NCI-H1048 (cell line): ENCODE measurements at places on chromosomes 12 and 14.

GRCh38 chr12:119692997-119693396, 25.1 kb downstream of the PRKAB1 start:
- peak; percentile 6 for DNase-seq

- DNase-seq: no peak
These were observed 55.5 kb upstream of the TTC7B start for GRCh38 chr14:90871605-90872233.

- DNase-seq: peak; percentile 68
These were observed 24.6 kb downstream of the TPCN1 start for GRCh38 chr12:113245695-113246477.

DNA sequence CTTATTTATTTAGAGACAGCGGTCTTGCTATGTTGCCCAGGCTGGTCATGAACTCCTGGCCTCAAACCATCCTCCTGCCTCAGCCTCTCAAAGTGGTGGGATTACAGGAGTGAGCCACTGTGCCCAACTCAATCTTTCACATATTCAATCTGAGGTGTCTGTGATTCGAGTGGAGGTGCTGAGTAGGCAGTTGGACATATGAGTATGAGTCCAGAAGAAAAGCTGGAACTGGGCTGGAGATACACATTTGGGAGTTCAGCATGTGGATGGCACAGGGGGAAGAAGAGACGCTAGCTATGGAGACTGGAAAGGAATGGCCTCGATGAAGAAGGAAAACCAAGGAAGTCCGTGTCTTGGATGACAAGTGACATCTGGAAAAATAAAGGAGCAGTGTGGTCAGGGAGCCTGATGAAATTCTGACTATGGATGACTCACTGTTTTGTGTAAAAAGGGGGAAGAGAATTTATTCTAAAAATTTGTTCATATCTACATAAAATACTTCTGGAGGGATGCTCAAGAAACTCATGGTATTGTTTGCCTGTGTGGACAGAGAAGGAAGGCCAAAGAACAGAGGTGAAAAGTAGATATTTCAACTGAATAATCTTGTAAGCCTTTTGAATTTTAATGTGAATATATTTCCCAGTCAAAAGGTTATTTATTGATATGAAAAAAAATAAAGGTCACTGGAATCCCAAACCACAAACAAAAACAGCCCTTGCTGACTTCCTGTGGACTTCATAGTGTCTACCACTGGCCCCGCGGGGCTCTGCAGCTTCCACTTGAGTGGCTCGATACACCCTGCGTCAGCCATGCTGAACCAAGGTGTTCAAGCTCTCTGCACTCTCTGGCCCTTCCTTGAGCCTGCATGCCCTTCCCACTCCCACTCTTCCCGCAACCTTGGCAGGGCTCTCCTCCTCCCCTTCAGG, 8.9 kb upstream of the LTA4H start:
- no peak for DNase-seq

DNA sequence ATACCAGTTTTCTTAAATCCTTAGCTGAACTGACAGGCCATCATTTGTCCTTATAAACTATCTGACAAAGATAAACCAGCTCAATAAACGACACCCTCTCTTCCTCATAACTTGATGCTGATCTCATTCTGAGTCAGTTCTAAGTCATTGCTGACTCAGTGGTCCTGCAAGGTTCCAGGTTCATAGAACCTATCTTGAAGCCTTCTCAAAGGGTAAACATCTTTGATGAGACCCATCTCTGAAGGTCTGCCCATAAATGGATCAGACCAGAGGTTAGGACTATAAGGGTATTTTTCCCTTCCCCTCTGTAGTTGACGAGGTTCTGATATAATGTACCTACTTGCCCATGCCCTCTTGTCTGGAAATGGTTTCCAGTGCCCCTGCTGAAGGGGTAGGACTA, 11.9 kb downstream of the NAA25 start:
- no peak for DNase-seq

GRCh38 chr12:104467346-104467837, 10.6 kb downstream of the CHST11 start:
- DNase-seq: no peak

GRCh38 chr14:90275820-90276219, 19.5 kb downstream of the PSMC1 start:
- no peak for DNase-seq

- DNase-seq: no peak
These were observed 457.0 kb downstream of the SLC6A15 start for GRCh38 chr12:84455598-84455997.

GRCh38 chr14:86619726-86620125, 1089.8 kb downstream of the FLRT2 start:
- DNase-seq: no peak

DNA sequence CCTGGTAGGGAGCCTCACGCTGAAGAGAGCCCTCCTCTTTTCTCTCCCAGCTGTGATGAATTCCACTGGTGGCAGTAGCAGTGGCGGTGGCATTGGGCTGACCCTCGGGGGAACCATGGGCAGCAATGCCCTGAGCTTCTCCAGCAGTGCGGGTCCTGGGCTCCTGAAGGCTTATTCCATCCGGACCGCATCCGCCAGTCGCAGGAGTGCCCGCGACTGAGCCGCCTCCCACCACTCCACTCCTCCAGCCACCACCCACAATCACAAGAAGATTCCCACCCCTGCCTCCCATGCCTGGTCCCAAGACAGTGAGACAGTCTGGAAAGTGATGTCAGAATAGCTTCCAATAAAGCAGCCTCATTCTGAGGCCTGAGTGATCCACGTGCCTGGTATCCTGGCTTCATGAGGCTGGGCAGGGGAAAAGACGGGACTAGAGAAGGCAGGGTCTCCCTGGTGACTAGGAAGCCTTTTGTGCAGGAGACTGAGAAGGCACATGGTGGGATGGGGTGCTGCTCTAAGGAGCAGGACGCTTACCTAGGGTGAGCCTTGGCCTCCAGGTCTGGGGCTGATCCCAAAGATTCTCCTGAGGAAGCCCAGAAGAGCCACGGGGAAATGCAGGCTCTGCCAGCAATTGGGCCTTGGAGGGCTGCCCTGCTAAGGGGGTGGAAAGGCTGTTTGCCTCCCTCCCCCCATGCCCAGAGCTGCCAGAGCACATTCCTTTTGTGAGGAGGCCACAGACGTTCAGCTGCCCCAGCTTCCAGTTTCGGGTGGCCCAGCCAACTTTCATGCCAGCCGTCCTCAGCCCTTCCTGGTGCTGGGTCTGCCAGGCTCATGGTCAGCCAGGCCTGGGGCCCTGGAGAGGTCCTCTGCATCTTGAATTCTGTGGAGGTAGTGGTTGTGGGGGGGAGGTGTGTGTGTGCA, 15.8 kb downstream of the KRT7 start:
- no peak for DNase-seq

DNA sequence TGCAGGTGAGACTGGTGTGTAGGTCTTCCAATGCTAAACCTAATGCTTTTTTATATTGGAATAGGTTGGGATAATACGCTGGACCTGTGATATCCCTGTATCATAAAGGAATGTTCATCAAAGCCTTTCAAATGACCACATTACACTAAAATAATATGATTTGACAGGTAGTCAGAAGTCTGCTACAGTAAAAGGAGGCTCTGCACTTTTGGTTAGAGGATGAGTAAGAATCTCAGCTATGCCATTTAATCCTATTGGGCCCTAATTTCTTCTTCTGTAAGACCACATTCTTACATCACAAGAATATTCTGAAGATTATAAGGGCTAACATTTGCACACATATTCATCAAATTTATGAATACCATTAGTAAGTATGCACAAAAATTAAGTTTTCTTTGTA, 250.5 kb upstream of the FLRT2 start:
- DNase-seq: no peak

DNA sequence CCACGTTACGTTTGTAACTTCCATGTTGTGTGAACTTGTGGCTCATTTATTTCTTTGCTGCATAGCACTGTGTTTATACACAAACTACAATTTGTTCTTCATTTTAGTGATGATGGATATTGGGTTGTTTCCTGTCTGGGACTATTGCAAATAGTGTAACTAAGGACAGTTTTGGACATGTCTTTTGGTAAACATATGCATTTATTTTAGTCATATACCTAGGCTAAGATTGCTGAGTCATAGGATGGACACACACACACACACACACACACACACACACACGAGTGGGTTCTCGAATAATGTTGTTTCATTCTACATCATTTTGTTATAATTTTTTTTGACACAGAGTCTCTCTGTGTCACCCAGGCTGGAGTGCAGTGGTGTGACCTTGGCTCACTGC, 123.5 kb upstream of the CAND1 start:
- DNase-seq: no peak

DNA sequence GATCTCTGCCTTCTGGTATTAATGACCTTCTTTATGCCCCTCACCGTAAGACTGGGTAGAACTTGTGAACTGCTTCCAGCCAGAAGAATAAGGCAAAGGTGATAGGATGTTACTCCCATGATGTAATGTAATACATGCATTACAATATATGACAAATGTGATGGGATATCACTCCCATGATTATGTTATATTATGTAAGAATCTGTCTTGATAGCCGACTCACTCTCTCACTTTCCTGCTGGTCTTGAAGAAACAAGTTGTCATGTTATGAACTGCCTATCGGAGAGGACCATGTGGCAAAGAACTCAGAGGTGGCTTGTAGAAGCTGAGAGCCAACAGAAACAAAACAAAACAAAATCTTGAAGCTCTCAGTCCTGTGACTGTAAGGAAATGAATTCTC, 30.6 kb upstream of the OSBPL8 start:
- DNase-seq: no peak

GRCh38 chr12:53984901-53985691, at the start of gene HOXC10:
TSS of gene HOXC10 (plus strand) at chr12:53985146. CDS start at chr12:53985260, 114 bp downstream.
- DNase-seq: peak; percentile 98

DNA sequence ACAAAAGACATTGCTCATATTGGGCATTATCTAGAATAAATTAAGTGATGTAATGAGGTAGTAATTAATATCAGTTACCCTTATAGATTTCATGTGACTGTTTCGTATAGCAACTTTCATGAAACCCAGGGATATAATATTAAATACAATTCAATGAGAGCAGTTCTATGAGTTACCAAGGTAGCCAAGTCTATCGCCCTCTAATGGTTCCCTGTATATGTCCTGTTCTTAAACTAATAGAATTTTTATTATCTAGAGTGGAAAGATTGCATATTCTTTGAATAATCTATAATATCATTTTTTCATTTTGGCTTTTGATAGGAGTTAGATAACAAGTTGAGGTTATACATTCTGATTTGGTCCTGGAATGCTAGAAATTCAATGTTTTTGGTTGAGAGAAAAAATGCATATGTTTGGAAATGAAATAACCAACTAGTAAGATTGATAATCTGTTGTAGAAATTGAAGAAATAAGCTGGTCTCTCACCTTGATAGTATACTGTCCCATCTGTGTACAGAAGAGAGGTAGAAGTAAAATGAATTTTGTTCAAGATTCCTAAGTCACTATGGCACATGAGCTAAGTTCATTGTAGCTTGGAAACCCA, 59.7 kb downstream of the SCFD1 start:
- DNase-seq: no peak

DNA sequence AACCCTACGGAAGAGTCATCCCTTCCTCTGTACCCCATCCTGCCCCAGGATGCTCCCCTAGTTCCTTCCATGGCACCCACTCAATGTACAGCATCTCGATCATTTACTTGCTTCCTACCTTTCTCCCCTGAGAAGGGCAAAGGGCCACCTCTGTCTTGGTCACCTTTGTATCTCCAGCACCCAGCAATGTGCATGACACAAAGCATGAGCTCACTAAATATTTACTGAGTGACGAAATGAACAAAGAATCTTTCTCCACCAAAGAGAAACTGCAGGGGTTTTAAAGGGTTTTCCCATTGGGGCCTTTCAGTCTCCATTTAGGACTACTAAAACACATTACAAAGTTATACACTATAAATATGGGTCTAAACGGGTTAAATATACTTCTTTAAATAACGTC, 30.6 kb downstream of the ATG14 start:
- no peak for DNase-seq

DNA sequence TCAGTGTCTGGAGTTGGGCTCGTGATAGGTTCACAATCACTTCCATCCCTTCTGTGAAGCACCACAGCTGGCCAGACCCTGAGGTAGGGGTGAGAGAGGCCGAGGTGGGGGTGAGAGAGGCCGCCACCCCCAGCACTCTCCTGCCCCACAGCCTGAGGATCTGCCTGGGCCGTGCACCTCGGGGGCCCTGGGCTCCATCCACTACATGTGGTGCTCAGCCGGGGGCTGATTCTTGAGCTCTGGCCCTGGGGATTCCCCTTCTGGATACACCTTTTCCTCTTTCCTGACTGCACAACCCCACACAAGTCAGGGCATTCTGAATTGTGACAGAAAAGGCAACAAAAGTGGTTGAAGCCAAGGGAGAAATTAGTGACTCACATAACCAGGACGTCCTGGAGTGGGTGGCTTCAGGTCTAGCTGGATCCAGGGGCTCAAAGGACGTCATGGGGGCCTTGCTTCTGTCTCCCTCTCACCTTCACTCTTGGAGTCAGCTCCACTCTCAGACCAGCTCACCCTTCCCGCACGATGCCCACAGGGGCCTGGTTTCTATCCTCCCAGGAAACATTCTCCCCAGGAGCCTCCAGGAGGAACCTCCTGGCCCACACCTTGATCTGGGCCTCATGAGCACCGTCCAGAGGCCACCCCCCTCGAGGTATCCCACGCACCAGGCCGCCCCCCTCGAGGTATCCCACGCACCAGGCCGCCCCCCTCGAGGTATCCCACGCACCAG, 12.1 kb upstream of the FBRSL1 start:
- no peak for DNase-seq

DNA sequence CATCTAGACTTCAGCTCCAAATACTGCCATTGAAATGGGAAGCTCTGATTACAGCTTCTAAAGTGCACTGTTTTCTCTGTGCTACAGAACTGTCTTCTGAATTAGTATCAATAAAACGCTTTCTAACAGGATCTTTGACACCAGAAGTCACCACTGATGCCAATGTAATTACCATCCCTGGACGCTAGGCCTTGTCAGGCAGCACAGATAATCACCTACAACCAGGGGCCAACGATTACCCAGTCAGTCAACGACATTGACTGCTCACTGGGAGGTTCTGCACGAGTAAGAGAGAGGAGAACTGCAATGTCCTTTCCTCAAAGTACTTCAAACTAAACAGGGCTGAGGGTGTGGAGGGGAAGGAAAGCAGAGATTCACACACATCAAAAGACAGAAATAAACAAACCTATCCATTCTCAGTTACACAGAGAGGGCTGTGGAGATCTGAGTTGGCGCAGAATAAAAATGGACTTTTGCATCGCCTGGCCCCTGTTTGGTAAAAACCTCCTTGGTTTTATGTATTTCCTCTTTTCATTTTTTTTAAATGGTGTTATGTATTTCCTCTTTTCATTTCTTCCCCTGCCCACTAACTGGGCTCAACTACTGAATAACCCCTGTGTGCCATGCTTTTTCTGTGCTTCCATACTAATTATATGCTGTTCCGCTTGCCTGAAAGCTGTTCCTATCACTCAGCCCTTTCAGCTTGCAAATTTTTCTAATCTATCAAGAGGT, 492.2 kb downstream of the APAF1 start:
- DNase-seq: no peak

GRCh38 chr14:85445151-85445795, 84.7 kb upstream of the FLRT2 start:
- DNase-seq: no peak

GRCh38 chr12:70551731-70552130, 85.5 kb downstream of the PTPRB start:
- DNase-seq: no peak
